ENCODE measurements at places on chromosomes 2 and 18.

GRCh38 chr18:39647627-39648534 lies 2082.3 kb upstream of the CELF4 start:
- peak; percentile 77 for DNase-seq

DNA sequence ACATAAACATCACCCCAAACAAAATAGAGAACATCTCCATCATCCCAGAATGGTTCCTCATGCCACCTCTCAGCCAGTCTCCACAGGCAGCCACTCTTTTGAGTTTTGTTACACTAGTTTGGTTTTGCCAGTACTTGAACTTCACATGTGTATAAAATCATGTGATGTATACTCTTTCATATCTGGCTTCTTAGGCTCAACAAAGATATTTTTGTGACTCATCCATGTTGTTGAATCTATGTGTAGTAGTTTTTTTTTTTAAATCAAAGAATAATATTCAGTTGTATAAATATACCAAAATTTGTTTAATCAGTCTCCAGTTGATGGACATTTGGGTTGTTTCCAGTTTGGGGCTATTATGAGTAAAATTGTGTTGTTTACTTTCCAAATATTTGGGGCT lies 75.9 kb downstream of the PMS1 start:
- DNase-seq, result no peak

DNA sequence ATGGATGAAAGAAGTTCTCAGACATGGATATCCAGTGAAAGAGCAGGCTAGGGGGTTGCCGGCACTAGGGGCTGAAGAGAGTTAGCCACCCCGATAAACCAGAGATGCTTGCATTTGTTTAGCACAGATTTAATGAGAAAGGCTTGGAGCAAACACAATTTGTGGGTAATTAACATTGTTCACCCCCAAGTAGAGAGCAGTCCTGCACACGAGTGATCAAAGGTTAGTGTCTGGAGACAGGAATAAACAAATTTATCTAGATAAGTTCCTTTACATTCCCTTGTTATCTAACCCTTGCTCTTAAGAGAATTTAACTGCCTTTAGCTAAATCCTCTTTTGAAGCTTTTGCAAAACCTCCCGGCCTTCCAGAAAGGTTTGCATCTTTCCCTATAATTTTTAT lies 23.9 kb downstream of the HTR2B start:
- no peak for DNase-seq

DNA sequence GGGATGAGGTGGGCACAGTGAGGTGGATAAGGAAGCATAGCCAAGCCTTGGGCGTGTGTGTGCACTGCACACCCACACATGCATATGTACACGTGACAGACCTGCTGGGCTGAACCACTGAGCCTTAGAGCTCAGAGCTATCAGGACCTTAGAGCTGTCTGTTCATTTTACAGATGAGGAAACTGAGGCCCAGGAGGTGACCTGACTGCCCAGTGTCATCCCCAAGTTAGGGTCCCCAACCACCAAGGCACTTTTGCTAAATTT lies 8.2 kb upstream of the SNED1 start:
- no peak for DNase-seq

DNA sequence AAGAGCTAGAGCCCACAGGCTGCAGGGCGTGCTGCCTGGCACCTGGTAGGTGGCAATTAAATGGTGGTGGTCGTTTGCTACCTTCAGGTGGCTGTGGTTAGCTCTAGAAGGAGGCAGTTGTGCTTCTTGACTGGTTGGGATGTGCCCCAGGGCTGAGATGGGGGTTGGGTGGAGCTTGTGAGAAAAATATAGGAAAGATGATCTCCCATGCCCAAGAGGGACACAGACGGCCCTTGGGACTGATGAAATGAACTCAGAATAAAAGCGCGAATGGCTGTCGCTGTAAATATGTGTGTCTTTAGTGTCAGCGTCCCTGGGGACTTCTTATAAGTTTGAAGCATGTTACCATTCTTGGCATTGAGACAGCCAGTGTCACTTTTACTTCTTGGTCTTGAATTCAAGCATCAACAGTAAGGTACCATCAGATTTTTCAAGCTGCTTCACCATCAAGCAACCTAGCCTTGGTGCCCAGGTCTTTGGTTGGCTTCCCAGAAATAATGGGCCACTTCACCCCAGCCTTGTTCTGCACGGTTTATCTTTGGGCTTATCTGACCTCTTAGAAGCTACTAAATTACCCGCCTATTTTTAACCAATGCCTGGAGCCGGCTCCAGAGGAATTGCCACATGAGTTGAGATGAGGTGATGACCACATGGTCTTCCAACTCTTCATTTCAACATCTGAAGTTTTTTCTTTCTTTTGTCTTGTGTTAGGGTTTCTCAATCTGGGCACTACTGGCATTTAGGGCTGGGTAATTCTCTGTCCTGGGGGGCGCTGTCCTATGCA lies 11.9 kb downstream of the LRRFIP1 start:
- no peak for DNase-seq

GRCh38 chr18:59576541-59577385 lies 120.5 kb downstream of the CCBE1 start:
- no peak for DNase-seq

DNA sequence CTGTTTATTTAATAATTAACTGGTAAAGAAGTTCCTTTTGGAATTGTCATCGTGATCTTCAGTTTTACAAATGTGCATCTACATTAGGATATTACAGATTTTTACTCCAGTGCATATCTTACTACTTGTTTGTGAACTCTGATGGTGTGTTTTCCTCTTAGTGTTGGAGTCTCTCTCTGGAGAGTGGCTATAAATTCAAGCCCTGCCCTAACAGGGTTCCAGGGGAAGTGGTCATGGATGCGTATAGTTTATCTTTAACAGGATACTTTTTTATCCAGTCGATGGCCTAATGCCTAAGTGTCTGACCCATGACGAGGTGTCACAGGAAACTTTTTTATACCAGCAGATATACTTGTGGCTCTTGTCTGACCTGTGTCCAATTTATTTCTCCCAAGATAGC lies 75.4 kb downstream of the CHN1 start:
- DNase-seq, result no peak

- peak; percentile 70 for DNase-seq
Observed at GRCh38 chr2:241612156-241613016, 24.6 kb downstream of the THAP4 start.

GRCh38 chr18:75167759-75168618 lies 41.0 kb downstream of the PTGR3 start:
- DNase-seq, result no peak

GRCh38 chr2:148338541-148338940 lies 306.0 kb upstream of the EPC2 start:
- DNase-seq, result peak; percentile 52

- peak; percentile 59 for DNase-seq
Observed at GRCh38 chr2:36618381-36618780, 20.4 kb upstream of the FEZ2 start.

- DNase-seq, result no peak
Observed at GRCh38 chr2:128306931-128307460, 11.7 kb downstream of the HS6ST1 start.

Measured in AG10803 (cell line).